Activated T-helper 1 cell treated with anti-CD3 and anti-CD28 coated beads, Interleukin-12 subunit alpha, Interleukin-12 subunit beta, Interleukin-2, Interleukin-4 antibody, amounts not matched to agents 30 ng/mL and 10 ng/mL and 1 ng/mL, durations not matched to agents 14 hours and 24 hours and 36 hours (primary cell): ENCODE measurements at places on chromosomes 7 and 10. TPM values are rescaled to one million over a fixed set of nuclear protein-coding genes. Genes with fewer than 3 reads are reported as not detected.

HECW1 gene
- not detected in 2 replicates for total RNA-seq

GRCh38 chr7:1741246-1741645 lies 71.2 kb downstream of the ELFN1 start:
- H3K27ac ChIP-seq, result no peak overlapping the region
- peaks cover 2% of the 10 kb centered on the region for H3K27me3 ChIP-seq
- H3K4me1 ChIP-seq, result no peaks in the 10 kb centered on the region
- no peak for DNase-seq
- no peak overlapping the region for H3K4me3 ChIP-seq

DNA sequence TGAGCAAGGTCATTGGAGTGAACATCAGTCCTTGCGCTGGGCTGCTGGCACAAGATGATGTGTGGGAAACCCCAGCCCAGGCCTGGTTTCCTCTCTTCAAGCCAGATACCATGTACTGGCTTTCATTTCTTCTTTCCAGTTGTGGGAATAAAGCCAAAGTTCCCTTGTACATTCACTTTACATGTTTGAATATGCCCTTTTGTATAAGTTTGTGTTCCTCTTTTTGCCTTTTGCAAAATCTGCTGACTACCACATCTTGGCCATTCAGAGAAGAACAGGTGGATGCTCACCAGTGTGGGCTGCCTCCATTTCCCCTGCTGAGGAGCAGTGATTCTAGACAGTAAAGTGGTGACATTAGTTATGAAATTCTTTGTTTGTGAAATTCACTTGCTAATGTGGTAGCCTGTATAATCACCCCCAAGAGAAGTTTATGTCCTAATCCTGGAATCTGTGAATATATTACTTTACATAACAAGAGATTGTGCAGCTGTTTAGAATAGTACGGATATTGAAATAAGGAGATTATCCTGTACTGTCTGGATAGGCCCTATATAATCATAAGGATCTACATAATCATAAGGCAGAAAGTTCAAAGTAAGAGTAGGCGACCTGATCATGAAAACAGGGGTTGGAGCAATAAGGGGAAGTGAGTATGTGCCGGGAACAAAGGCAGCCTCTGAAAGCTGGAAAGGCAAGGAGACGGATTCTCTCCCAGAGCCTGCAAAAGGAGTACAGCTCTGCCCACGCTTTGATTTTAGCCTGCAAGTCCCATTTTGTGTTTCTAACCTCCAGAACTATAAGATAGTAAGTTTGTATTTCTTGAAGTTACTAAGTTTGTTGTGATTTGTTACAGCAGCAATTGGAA lies 18.8 kb upstream of the AOAH start:
- peaks cover 13% of the 10 kb centered on the region for H3K27me3 ChIP-seq
- no peak for DNase-seq
- H3K27ac ChIP-seq, result no peak overlapping the region
- peaks cover 29% of the 10 kb centered on the region for H3K4me1 ChIP-seq

ZNF680 gene
- total RNA-seq, result 8.5 and 12.2 TPM in 2 replicates

GRCh38 chr7:5064391-5065106 lies 18.9 kb downstream of the RBAK start:
- H3K4me1 ChIP-seq, result no peaks in the 10 kb centered on the region
- no peak overlapping the region for H3K4me3 ChIP-seq
- H3K36me3 ChIP-seq, result peaks cover 90% of the 10 kb centered on the region
- no peak for DNase-seq

- H3K36me3 ChIP-seq, result no peaks in the 10 kb centered on the region
- no peaks in the 10 kb centered on the region for H3K4me1 ChIP-seq
- no peak overlapping the region for H3K27ac ChIP-seq
- H3K4me3 ChIP-seq, result no peak overlapping the region
Measured at GRCh38 chr10:87987206-87987605, 123.8 kb downstream of the PTEN start.

GRCh38 chr7:77923419-77923818 lies 124.8 kb downstream of the PHTF2 start:
- no peak overlapping the region for H3K27ac ChIP-seq
- no peak overlapping the region for H3K4me3 ChIP-seq
- DNase-seq, result no peak
- peaks cover 6% of the 10 kb centered on the region for H3K4me1 ChIP-seq
- H3K27me3 ChIP-seq, result no peaks in the 10 kb centered on the region

DNA sequence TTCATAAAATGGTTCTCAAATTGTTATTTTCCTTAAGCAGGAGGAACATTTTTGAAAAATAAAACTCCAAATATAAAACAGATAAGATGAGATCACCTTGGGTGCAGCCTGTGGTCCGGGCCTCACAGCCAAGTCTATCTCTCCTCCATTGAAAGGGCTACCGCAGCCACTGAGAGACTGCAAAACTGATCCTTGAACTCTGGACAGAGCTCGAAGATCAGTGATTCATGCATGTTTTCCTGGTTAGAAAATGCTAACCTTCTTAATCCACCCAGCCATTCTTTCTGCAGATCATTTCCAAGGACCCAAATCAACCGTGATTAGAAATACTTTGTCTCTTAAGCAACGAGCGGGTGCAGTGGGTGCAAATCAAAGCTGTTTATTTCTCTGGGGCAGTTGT lies 378.8 kb downstream of the PLXDC2 start:
- no peaks in the 10 kb centered on the region for H3K4me1 ChIP-seq
- no peak for DNase-seq
- no peak overlapping the region for H3K27ac ChIP-seq
- H3K27me3 ChIP-seq, result no peaks in the 10 kb centered on the region

DNA sequence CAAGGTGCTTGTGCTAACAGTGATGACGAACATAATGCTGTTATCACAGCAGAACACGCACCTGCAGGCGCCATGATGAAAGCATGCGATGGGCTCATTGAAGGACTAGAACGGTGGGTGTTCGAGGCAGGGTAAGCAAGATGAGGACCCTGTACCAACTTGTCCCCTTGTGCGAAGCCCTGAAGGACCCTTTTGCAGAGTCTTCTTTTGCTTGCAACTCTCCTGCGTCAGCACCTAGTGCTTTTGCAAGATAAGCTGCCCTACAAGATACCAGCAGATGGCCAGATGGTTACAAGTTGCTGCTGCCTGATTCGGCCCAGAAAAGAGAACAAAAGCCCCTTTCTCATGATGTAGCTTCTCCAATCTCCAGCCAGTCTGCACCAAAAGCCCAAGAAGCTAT lies 4.2 kb upstream of the IL15RA start:
- no peak overlapping the region for H3K4me3 ChIP-seq
- H3K36me3 ChIP-seq, result no peaks in the 10 kb centered on the region
- no peaks in the 10 kb centered on the region for H3K4me1 ChIP-seq
- no peak for DNase-seq
- no peak overlapping the region for H3K27ac ChIP-seq

DNA sequence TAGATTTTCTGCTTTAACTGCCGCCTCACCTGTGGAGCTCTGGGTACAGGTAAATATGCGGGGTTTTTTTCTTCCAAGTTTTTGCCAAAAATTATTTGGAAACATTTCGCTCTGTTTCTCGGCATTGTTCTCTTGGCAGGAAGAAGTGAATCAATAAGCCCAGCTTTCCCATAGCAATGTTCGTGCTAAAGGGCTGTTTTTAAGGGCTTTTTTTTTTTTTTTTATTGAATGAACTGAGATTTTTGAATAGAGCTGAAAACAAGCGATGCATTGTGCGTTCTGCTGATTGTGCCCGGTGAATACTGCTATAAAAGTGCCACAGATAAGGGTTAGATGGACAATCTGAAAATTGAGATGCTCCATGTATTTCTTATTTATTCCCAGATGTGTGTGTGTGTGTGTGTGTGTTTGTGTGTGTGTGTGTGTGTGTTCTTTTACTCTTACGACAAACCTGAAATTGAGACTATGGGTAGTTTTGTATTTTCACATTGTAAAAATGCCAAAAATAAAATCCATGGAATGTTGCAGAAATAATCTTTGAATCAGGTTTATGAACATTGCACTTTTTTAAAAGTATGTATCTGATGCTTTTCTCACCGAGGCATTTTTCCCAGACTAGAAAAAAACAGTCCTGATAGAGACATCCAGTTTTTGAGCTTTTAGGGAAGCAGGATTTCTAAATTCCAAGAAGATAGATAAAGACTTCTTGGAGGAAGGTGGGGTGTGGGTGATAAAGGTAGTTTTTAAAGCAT lies 30.5 kb downstream of the KIAA1217 start:
- H3K27ac ChIP-seq, result no peak overlapping the region
- H3K4me3 ChIP-seq, result no peak overlapping the region
- no peak for DNase-seq
- H3K4me1 ChIP-seq, result no peaks in the 10 kb centered on the region
- peaks cover 22% of the 10 kb centered on the region for H3K27me3 ChIP-seq
